ENCODE measurements at places on chromosomes 7 and 10.

GRCh38 chr10:37680716-37681616 is 176.4 kb downstream of the ZNF248 start:
- no peak for DNase-seq

DNA sequence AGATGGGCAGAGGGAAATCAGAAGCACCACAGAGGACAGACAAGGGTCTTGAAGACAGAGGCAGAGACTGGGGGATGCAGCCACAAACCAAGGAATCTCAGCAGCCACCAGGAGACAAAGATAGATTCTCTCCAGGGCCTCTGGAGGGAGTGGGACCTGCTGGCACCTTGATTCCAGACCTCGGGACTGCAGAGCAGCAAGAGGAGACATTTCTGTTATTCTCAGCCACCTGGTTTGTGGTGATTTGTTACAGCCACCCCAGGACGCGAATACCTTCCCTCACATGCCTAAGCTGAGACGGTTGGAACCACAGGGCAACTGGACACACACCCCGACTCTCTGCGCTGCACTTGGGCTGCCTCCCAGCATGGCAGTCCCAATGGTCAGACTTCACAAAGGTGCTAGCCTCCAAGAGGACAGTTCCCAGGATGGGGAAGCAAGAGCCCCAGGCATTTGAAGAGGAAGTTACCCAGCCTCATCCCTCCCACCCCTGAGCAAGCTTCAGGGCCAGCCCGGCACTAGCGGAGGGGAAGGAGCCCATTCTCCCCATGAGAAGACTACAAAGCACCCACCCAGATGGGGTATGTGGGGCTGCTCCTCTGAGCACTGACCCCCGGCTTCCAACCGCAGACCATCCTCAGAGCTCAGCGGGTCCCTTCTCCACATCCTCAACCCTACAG is 104.6 kb upstream of the INSIG1 start:
- no peak for DNase-seq

DNA sequence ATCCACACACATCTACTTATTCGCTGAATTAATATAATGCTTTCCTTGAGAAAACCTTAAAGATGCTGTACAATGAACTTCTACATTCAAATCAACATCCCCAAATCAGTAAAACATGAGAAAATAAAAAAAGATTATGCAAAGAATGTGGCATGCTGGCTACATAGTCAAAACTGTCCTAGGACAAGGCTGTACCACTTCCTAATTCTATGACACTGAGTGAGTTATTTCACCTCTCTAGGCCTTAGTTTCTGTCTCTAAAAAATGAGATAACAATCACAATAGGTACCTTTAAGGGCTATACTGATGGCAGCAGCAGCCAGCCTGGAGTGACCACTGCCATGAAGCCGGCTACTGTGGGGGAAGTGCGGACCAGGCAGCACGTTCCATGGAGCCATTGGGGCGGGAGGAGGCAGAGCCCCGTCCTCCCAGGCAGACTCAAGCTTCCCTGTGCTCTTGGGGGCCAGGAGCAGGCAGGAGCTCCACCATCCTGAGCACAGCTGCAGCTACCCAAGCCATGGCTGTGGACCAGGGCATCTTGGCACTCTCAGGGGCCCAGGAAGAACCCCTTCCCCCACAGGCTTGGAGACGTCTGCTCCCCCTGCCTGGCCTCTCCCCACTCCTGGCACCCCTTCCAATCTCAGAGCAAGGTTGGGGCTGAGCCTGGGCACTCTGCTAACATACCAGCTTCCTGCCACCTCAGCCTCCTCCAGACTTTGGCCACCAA is 110.2 kb downstream of the ELAPOR2 start:
- no peak for DNase-seq

DNA sequence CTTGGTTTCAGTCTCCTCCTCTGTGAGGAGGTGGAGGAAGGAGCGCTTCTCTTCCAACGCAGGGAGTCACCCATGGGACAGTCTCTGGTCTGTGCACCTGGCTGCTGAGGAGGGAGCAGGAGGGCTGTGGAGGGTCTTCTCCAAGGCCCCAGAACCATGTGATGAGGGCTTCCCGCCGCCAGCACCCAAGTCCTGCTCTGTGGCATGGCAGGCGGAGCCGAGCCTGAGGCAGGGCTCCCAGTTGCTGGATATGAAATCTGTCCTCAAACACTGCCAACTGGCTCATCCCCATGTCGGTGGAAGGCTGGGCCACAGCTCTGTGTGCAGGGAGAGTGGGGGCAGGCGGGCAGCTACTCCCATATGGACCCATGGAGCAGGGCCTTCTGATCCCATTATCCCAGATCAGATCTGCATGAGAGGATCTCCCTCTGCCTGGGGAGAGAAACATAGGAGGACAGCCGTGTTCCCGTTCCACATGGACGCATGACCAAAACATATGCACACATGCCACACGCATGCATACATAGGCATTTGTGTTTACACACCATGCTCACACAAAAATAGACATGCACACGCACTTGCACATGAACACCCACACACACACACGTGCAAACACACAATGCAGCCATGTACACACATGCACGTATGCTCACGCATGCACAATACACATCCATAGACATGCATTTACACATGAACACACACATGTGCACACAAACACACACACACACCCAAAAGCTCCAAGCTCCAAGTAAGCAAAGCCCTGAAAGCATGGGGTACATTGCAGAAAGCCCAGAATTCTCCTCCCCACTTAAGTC is 38.8 kb upstream of the EN2 start:
- no peak for DNase-seq

Data from midbrain (tissue), 1 donor.